HS-27A (cell line): ENCODE measurements at places on chromosomes 7 and 10.

GRCh38 chr7:74476626-74477025, 22.9 kb downstream of the GTF2IRD1 start:
- no peak for DNase-seq

- DNase-seq: no peak
Observed at GRCh38 chr10:6537770-6538169, 42.3 kb downstream of the PRKCQ start.

GRCh38 chr7:158032561-158033115, 555.0 kb downstream of the PTPRN2 start:
- DNase-seq: no peak

- no peak for DNase-seq
Observed at GRCh38 chr10:29392376-29393021, 103.6 kb downstream of the LYZL1 start.

DNA sequence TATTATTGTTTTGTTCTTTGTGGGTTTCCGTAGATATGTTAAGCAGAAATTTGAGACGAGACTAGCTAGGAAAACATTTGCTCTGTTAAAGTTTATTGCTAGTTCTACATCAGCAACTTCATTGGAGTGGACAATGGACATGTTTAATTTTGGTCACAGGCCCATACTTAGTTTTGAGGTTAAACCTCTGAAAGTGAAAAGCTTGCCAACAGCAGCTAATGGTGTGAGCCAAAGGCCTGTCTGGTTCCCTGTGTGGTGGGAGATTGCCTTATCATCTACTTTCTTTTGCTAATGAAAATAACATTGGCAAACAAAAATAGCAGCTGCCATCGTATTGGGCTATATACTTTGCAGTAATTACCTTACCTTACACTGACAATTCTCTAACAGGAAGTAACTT, 388.4 kb upstream of the FZD8 start:
- no peak for DNase-seq

DNA sequence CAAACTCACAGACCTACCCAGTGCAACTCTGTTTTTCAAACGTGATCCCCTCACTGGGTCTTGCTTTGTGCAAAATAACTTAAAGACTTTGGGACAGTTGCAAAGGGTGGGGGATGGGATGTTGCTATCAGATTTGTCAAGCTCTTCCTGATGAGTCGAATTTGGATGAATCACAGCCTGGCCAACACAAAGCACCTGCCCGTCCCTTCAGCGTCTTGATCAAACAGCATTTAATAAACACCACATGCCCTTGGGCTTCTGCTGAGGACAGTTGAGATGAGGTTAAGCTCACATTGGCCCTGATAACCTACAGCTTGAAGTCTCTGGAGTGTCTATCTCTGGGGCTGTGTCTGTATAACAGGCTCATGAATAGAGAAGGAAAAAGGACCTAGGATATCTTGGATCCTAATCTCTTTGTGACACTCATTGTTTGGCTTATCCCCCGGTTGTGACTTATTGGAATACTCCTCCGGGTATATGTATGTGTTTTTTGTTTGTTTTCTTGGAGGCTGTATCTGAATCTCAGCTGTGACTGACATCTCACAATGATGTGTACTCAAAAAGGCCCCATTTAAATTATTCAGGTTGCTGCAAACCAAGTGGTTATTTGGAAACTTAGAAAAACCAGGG, 132.6 kb upstream of the NAMPT start:
- DNase-seq: no peak

DNA sequence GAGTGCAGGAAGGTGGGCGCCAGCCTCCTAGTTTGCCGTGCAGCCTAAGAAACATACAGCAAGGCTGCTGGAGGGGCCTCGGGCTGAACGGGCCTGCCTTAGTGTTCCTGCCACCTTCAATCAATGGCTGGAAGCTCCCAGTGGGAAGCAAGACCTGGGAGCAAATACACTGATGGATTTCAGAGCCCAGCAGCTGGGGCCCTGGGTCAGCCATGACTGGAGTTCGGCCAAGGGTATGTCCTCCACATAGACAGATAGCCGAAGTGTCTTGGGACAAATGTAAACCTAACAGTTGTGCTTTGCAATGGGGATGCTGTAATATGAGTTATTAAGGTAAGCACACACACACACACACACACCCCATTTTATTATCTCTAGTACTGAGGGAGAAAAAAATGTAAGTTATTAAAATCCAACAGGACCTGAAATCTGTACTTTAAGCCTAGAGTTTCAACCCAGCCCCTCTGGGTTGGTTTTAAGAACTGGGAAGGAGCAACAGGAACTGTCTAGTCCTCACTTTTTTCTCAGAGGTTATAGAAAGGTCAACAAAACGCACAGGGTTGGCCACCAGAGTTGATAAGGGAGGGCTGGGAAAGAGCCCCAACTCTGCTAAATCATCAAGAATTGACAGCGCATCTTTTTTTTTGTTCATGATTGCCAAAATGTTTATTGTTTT, 50.0 kb upstream of the CELF2 start:
- DNase-seq: no peak

DNA sequence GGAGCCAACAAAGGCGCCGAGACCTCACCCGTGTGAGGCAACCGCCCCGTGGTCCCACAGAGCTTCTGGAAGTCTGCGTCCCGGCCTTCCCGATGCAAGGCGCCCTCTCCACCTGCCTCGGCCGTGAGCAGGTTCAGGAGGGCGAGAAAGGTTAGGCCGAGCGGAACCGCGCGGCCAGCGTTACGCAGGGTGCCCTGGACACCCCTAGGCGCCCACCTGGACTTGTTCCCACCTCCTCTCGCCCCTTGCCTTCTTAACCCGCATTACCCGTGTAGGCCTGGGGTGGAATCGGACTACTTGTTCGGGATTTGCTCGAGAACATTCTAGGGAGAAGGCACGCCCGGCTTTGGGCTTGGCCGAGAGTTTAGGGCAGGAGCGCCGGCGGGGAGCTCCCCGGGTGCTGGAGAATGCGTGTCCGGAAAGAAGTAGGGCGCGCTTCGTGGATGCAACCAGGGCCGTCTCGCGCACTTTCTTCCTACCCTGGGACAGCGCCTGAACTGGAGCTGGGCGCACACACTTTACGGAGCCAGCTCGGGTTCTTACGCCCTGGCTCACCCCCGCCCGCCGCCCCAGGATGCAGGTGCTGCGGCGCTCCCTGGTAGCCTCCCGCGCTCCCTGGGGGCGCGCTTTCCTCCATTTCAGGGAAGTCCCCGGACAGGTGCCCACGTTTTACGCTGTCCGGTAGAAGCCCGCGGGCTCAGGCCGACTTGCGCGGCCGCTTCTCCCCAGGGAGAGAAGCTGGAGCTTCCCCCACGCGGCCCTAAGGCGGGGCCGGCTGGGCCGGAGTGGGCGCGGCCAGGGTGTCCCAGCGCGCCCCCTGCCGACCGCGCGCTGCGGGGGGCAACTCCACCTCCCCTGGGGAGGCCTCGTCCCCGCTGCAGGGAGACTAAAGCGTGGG, 74.5 kb downstream of the INSIG1 start:
- DNase-seq: no peak
